ENCODE measurements at places on chromosomes 3 and 15.
A peak's percentile ranks its signal among the peaks of the same experiment; 100 is the strongest.

DNA sequence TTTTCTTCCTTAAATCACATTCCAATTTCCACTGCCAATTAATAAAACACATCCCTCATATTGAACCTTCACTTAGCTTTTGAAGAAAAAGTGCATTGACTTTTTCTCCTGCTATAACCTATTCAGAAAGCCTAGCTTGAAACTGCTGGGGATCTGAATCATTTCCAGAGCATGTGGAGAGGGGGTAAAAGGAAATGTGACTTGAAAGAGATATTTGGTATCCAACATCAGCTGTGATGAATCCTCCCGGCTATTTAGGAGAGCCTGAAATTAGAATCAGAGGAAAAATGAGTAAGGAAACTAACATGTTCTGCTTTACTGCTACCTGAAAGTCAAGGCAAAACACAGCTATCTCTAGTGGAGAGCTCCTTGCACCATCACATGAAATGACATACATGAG is 2.6 kb upstream of the GNB5 start:
- DNase-seq, result no peak

DNA sequence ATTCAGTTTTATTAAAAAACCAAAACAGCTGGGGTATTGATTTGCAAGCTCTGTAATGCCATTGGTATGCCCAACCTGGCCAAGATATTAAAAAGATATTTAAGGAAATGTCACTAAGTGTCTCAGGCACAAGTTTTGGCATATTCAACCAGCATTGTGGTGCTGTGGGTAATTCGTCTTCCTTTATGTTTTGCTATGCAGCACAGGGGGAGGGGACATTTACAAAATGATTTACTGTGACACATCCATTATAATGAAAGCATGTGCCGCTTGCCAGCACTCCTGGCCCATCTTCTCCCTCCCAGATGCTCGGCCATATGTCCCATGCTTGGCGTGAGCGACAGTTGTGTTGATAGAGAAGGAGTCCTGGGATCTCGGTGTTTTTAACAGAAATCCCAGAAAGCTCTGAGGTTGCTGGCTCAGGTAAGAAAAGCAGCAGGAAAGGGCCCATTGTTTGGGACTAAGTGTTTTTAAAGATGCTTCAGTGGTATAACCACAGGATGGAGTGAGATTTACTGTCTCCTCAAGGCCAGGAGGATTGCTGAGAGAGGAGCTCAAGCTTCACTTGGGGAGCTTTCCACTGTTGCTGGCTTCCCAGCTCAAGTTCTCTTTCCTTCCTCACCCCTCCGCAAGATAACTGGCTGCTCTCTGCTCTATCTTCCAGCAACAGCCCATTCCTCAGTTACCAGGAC is 158.2 kb upstream of the TSC22D2 start:
- DNase-seq, result no peak

- no peak for DNase-seq
Observed at GRCh38 chr3:169787791-169788190, 14.6 kb downstream of the MYNN start.

DNA sequence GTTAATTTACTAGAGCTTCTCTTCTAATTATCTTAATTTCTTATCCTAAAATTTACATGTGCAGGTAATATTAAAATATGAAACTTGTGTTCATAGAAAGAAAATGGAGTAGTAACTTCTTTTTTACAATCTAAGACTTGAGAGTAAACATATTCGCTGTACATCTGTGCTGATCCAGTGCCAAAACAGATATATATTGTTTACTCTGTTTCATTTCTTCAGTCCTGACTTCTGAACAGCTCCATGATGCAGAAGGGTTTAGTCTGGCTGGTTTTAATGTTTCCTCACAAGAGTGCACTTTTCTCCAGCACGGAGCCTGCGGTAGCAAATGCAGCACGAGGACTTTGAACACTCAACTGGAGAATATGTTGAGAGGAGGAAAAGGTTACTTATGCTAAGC is 306.8 kb downstream of the EPHA3 start:
- DNase-seq, result no peak

- DNase-seq, result no peak
Observed at GRCh38 chr3:31550452-31551251, 17.9 kb downstream of the STT3B start.

GRCh38 chr15:40102897-40103858 is 5.5 kb downstream of the BMF start:
- no peak for DNase-seq

- no peak for DNase-seq
Observed at GRCh38 chr3:133871368-133872090, 24.2 kb downstream of the RAB6B start.

DNA sequence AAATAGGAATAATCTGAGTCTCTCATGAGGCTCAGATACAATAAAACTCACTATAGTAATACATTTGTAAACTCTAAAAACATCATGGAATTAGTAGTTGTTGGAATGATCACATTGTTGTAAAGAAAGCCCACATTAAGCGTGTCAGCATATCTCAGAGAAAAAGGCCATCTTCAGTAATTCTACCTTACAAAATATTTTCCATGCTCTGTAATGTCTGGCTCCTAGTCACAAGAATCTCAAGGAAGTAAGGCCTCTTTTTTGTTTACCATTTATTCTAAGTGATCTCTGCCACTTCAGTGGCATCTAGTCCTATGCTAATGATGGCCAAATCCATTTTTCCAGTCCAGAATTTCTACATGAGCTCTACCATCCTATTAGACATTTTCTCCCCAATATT is 240.2 kb upstream of the ZNF717 start:
- no peak for DNase-seq

GRCh38 chr3:151467069-151467468 is 6.2 kb upstream of the IGSF10 start:
- DNase-seq, result no peak

- DNase-seq, result no peak
Observed at GRCh38 chr15:74988007-74988800, 7.2 kb upstream of the SCAMP5 start.

DNA sequence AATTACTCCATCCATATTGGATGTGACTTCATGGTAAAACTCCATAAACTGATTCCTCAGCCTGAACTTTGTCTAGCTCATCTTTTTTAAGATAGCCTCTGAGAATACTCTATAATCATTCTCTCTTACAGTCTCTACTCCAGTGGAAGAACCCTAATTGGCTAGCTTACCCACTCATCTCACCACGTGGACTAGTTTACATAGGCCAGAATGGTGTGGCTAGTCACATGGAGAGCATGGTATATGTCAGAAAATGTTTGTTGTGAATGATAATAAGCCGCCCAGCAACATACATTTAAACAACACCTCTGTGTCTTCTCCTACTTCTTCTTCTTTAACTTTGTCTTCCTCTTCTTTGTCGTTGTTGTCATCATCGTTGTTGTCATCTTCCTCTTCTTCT is 389.2 kb upstream of the LRRC3B start:
- DNase-seq, result no peak

DNA sequence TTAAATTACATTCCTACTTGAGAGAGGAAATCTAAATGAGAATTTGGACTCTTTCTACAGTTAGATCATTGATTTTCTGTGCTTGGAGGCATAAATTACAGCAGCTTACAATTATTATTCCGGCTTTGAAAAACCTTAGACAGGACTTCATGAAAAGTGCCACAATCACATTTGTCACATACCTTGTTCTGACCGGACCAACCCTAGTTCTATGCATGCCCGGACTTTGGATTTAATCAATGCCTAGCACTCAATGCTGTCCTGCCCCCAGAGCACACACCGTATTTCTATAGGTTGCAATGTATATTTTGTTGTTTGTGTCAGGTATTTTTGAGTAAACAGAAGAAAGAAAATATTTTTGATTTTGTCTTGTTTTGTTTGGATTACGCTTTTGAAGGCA is 424.7 kb upstream of the PDZRN3 start:
- DNase-seq, result no peak

DNA sequence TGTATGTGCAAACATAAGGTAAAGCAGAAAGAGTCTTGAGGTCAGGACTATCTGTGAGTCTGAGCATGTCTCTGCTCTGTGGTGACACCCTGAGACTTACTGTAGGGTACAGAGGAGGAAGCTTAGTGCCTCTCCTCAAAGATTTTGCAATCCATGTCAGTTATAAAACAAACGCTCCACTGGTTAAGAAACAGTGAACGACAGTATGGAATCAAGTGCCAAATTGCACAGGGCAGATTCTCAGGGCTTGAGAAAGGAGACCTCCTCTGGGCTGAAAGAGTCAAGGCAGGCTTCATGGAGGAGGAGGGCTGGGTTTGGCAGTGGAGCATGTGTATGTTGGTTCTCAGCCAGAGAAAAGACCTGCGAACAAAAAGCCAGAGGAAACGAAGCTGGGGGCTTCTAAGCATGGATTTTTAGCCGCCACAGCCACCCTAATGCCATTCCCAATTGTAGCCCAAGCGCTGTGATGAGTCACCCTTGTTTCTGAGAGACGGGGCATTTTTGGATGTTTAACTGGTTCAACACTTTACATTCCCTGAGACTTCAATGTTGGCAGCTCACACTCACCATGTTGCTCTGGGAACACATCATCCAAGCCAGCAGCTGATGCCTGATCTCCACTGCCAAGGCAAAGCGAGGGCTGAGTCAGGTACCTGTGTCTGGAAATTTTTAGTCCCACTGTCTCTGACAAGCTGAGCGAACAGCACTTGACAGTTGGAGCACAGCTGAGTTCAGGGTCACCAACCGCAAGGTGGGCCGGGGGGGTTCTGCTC is 3.4 kb upstream of the DGKG start:
- DNase-seq, result no peak

DNA sequence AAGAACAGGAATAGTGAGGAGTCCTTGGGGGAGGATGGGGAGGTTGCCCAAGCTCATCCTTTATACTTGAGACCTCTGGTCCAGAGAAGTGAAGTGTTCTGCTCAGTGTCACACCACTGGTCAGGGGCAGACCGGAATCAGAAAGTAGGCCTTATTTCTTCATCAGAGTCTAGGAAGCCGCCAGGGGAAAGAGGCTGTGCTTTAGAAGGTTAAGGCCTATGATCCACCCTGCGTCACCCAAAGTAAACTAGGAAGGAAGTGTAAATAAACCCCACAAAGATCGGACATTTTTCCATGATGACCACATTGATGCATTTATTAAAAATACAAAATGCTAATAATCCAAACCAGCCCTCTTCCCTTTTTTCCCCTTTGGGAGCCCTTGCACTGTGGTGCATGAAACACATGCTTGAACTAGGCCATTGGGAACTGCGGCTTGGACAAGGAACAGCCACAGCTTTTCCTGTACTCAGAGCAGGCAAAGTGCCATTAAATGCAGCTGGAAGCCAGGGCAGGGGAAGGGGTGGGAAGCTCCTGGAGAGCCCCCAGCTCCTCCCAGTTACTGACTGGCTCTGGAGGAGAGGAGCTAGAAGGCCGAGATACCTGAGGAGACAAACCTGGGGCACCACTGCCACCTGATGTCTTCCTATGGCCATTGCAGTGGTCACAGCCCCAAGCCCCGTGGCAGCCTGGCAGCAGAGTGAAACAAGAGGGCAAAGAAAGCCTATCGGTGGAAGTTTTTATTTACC is 37.0 kb downstream of the CDC25A start:
- DNase-seq, result peak; percentile 24

GRCh38 chr3:130374908-130375307 is 29.4 kb downstream of the COL6A5 start:
- no peak for DNase-seq

DNA sequence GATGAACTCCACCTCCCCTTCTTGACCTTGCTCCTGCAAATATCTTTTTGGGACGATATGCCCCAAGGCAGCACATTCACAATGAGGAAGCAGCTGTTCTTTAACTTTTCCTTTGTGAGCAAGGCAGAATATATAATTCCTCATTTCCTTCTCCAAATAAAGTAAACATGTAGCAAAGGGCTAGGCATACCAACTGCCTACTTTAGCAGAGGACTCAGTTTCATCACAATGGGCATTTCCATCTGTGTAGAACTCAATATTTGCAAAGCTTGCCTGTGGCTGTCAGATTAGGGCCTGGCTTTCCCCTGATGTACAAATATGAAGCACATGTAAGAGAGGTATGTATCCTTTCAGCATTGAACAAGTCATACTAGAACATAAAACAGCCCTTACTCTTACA is 366.9 kb downstream of the RSL24D1 start:
- DNase-seq, result no peak

DNA sequence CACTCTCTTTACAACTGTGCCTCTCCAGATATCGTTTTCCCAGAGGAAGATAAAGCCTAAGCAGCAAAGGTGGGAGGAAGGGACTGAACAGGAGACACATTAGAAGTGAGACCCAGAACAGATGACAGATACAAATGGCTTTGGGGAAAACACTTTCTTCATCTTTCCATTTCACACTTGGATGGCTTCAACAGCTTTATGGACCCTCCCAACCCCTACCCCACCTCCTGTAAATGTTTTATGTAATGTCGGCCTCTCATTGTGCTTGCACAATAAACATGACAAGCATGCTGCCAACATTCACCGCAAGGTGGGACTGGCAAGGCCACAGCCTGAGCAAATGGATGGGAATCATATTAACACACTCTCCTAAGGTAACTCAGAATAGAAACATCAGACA is 1088.6 kb downstream of the TUSC7 start:
- DNase-seq, result no peak

DNA sequence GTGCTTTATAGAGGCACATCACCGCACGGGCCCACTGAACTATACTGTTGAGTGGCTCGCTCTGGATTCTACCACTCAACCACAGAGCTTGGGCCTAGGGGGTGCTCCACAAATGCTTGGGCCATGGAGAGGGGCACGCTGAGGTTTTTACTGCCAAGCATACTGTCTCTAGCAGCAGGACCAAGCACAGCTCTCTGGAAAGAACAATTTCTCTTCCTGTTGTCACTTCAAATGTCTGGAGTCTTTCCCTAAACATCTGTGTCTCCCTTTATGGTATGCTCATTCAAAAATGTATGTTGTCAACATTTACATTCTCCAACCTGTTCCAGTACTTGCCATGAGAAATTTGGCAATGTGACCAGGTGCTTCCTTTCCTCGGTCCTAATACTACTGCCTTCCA is 114.7 kb upstream of the TPM1 start:
- no peak for DNase-seq

GRCh38 chr15:56390739-56391267 is 25.6 kb downstream of the TEX9 start:
- no peak for DNase-seq

- no peak for DNase-seq
Observed at GRCh38 chr3:149402481-149402880, 25.0 kb upstream of the TM4SF1 start.

- no peak for DNase-seq
Observed at GRCh38 chr3:163957072-163957471, 1121.2 kb downstream of the SI start.

DNA sequence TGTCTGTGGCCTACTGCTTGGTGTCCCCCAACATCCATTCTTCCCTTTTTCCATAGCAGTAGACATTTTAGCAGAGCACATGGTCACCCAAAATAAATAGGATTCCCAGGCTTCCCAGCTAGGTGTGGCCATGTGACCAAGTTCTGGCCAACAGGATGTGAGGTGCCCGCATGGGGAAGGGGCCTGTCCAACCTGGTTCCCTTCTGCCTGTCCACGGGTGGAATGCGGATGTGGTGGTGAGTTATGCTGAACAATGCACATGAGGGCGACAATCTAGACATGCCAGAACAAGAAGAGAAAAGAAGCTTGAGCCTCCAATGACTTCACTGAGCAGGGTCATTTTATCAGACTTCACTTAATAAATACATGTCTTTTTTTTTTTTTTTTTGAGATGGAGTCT is 77.6 kb upstream of the DLG1 start:
- DNase-seq, result no peak

- no peak for DNase-seq
Observed at GRCh38 chr3:141313093-141313683, 55.1 kb upstream of the ZBTB38 start.
